ENCODE measurements at places on chromosomes 2 and 18.

DNA sequence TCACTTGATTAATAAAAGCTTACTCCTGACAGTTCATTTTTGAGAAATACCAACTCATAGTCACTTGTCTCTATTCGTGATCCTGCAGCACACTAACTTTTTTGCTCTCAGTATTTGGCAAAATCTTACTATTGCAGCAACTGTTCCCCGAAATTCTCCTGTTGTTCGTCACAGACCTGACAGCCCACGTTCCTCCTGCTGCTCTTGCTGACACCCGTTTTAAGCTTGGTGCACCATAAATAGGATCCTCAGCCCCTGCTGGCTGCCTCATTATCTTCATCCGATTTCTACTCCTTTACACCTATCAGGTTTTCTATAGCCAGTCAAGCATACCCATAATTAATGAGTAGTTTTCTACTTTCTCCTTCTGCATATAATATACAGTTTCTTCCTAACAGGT, 368.8 kb downstream of the PLCL1 start:
- DNase-seq, result no peak

DNA sequence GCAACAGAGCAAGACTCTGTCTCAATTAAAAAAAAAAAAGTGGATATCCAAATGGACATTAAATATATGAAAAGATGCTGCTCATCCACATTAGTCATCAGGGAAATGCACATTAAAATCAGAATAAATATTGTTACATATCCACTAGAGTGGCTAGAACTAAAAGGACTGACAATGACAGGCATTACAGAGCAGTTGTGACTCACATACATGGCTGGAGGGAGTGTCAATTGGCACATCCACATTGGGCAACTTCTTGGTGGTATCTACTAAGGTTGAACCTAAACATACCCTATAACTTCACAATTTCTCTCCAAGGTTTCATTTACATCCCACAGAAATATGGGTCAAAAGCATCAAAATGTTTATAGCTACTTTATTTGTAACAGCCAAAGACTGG, 14.0 kb upstream of the DNER start:
- no peak for DNase-seq

GRCh38 chr2:69770193-69770702, 28.3 kb downstream of the ANXA4 start:
- DNase-seq, result no peak

DNA sequence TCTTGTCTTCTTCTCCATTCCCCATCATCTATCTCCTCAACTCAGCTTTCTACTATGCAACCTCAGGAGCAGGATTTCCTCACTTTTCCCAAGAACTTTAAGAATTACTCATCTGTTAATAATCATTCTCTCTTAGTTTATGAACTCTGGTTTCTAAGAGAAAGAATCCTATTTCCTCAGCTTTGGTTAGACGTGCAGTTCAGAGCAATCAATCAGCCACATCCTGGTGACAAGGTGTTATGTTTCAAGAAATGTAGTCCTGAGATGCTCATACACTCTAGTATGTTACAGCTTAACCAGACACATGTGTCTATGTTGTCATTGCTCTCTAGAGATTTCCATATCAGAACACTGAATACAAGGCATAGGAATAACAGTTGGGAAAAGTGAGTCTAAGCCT, 277.9 kb downstream of the MBD2 start:
- no peak for DNase-seq

DNA sequence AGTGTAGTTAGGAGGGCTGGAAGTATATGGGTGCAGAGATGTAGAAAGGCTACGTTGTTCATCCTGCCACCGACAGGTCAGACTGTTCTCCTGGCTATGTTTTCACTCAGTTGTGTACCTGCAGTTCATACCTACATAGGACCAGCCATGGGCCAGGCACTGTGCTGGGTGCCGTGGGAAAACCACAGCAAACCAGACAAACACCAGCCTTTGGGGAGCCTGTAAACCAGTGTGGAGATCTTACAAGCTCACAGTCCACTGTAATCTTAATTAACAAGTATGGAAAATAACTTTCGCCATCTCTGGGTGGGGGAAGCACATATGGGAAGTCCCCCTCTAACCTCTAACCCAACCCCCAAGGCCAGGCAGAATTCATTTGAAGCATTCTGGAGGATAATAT, 12.7 kb downstream of the NCK2 start:
- DNase-seq, result no peak

GRCh38 chr2:212669761-212670160, 131.2 kb upstream of the ERBB4 start:
- no peak for DNase-seq

DNA sequence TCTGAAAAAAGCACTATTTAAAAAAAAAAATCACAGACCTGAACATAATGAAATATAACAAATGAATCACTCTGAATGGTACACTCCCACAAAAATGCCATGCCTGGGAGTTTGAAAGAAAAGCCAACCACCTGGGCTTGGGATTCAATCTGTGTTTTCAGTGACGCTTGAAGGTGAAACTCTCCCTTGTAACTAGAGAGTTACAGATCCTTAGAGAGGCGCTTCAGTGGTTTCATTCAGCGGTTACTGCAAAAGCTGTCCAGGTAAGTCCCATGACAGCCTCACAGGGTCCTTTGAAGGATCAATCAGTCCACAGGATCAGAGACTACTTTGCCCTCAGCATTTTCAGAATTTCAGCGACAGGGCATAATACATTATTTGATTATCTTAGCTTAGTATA, 627.3 kb downstream of the IRS1 start:
- DNase-seq, result no peak

- no peak for DNase-seq
Observed at GRCh38 chr18:295756-296490, 28.1 kb upstream of the THOC1 start.

GRCh38 chr2:237924164-237924534, 42.7 kb upstream of the UBE2F start:
- DNase-seq, result no peak

GRCh38 chr2:204336153-204336744, 209.0 kb upstream of the PARD3B start:
- DNase-seq, result no peak

DNA sequence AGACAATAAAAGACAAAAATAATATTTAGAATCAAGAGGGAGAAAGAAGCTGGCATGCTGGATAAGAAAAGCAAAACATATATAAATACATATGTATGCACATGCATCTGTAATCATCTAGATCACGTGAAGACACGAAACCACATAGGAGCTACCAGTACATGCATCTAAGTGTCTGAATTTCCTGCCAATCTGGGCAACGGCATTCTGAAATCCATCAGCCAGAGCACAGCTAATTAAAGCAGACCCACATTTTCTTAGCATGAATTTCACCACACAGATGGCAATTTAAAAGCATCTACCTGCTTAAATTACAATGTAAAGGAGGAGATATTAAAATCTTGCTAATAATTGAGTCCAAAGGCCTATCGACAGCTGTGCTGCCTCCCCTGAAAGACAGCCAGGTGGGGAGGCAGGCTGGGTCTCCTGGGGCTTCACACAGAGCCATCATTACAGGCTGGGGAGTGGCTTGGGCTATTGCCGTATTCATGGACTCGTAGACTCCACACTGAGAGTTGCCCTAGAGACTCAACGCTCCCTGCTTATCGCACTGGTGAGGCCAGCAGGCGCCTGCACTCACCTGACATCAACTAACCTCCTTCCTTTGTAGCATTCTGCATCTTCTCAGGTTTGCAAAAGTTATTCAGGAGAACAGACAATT, 272.5 kb upstream of the PXDN start:
- no peak for DNase-seq

DNA sequence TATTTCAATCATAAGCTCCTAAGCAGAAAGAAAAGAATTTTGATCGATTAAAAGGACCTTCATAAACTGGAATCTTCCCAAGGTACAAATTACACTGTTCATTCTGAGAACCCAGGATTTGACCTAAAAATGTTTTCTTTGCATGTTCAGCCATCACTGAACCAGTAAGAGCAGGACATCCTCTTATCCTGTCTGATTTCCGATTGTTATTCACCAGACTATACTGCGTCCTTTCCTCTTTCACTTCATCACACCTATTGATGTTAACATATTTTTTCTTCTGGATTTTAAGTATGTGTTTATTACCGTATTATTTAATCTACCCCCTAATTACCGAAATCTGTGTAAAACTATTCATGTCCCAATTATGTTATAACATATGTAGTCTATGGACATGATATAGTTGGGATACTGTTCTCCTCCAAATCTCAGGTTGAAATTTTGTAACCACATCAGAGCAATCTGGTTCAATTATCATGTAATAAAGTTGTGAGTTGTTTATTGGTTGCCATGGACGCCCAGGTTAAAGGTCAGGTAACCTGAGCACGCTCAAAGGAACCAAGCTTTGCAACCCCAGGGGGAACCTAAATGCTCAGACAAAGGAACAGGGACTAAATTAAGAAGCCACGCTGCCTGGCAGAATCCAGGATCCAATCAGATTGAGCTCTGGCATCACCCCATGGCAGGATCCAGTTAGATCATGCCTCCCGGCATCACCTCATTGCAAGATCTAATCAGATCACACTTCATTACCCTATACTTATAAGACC, 11.6 kb upstream of the TBC1D8 start:
- no peak for DNase-seq

- DNase-seq, result no peak
Observed at GRCh38 chr2:198545411-198545810, 741.0 kb downstream of the PLCL1 start.

- no peak for DNase-seq
Observed at GRCh38 chr2:189641590-189641989, 19.7 kb upstream of the ASNSD1 start.

GRCh38 chr2:133418671-133419070, 149.6 kb downstream of the NCKAP5 start:
- DNase-seq, result no peak

DNA sequence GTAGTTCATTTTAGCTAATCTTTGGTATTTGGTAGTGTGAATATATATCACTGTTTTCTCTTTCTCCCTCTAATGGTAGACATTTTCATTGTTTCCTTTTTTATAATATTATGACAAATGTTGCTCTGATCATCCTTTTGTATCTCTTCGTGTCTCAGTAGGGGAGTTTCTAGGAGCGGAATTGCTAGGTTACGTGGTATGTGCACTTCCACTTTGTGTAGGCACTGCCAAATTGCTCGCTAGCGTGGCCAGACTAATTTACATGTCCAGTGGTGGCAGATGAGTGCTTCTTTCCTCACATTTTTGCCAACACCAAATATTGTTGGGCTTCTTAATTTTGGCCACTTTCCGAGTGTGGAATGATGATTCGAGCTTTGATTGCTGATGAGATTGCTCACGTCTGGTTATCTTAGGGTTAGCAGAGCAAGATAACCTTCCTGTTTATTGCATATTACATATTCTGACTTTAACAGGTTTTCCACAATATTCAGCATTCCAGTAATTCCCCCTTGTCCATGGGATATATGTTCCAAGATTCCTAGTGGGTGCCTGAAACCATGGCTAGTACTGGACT, 30.4 kb upstream of the GREB1 start:
- DNase-seq, result no peak

DNA sequence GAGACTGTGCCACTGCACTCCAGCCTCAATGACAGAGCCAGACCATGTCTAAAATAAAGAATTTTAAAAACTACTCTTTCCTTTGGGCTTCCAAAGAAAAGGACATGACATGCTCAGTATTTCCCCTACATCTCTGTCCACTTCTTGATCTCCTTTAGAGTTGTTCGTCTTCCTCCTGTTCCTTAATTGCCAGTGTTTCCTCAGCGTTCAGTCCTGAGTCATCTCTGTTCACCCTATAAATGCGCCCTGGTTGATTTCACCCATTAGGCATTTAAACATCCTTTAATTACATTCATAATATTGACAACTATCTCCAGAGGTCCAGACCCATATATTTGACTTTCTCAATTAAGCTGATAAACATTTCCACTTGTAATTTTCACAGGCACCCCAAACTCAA, 64.0 kb downstream of the AAK1 start:
- no peak for DNase-seq

- DNase-seq, result no peak
Observed at GRCh38 chr2:238160206-238161129, 1.7 kb downstream of the ERFE start.

- DNase-seq, result no peak
Observed at GRCh38 chr2:109176928-109177327, 47.9 kb downstream of the SH3RF3 start.

- DNase-seq, result no peak
Observed at GRCh38 chr2:209579230-209579749, 155.4 kb downstream of the MAP2 start.

- no peak for DNase-seq
Observed at GRCh38 chr2:185201063-185201462, 537.5 kb upstream of the FSIP2 start.

GRCh38 chr18:76757925-76758324, 64.4 kb upstream of the ZNF236 start:
- no peak for DNase-seq

DNA sequence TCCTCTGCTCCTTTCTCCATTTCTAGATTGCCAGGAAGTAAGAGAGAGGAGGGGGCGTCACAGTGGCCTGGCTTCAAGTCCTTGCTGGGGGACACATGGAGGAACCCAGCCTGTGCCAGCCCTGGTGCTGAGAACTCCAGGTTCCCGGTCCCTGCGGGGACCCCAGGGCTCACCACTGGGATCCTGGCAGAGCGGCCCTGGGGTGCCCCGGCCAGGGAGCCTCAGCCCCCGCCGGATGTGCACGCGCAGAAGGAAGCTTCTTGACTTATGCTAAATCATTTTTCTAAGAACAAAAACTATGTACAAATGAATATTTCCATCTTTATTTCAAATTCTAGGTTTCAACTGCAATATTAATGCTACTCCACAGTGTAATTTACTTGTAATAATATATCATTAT, 82.6 kb upstream of the SP3 start:
- DNase-seq, result no peak

DNA sequence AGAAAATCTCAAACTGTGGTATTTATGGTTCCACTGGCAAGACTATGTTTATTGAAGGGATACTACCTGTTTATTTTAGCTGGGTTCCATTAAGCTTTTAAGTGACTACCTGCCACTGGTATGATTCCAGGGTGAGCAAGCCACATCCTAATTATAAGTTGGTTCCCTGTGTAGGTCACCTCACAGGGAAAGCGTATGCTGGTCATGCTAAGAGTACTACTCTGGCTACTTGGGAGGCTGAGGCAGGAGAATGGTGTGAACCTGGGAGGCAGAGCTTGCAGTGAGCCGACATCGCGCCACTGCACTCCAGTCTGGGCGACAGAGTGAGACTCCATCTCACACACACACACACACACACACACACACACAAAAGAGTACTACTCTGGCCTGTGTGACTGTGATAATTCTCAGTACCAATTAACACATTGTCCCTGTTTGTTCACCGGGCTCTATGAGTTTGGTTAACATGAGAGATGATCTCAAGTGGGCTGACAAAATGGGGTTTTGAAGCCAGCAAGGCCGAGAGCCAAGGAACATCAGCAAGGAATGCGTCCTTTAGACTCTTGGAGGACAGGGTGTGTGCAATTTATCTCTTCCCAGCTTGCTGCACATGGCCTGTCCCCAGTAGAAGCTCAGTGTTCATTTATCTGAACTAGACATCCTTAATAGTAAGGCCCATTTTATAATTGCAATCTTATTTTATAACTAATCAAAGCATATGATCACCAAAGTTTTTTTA, 15.2 kb upstream of the ITSN2 start:
- no peak for DNase-seq

All from GM06990 (cell line).